ENCODE measurements at places on chromosomes 13 and 19.

- no peak for DNase-seq
These were observed 292.0 kb upstream of the ZNF507 start for GRCh38 chr19:32053376-32053775.

DNA sequence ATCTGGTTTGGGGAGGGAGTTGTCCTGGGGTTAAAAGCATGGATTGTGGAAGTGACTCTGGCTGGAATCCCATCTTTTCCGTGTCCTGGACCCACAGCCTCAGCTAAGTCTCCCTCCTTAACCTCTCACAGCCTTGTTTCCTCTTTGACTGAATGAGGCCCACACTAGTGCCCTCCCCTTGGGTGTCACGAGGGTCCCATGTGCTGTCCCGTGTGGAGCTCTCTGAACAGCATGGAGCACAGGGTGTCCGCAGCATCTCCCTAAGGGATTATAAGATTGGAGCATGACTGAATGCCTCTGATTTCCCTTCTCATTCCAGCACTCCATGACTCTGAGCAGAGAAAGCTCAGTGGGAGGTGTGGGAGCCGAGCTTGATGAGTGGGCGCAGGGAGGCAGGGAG is 182.5 kb downstream of the TEX29 start:
- DNase-seq: no peak

- no peak for DNase-seq
These were observed 3.8 kb upstream of the RAB20 start for GRCh38 chr13:110565296-110565695.

GRCh38 chr13:34035676-34036325 is 217.9 kb downstream of the RFC3 start:
- DNase-seq: no peak

DNA sequence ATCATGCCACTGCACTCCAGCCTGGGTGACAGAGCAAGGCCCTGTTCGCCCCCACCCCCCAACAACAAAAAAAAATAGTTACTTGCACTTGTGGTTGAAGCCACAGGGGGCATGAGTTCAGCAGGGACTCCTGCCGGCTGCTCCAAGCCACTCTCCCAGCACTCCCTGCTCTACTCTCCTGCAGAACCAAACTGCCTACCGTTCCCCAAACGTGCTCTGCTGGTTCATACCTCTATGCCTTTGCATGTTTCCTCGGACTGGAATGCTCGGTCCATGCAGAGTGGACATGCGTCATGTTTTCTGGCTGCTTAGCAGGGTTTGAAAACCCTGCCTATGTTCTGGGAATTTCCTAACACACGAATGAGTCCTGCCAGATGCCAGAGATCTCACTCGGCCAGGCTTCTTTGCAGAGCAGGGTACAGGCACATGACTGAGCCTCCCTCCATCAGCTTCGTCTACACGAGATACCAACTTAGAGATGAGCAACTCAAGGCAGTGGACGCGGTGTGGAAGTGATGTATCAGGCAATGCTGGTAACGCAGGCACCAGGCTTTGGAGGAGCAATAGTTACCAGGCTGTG is 8.5 kb upstream of the SLC25A15 start:
- DNase-seq: no peak

- no peak for DNase-seq
These were observed 7.9 kb upstream of the STK24 start for GRCh38 chr13:98584668-98585397.

- no peak for DNase-seq
These were observed 3.4 kb upstream of the HNRNPA1L2 start for GRCh38 chr13:52638666-52639328.

GRCh38 chr19:48396016-48396823 is 2.8 kb downstream of the GRIN2D start:
- DNase-seq: no peak
